ENCODE measurements at places on chromosomes 2 and 18.

DNA sequence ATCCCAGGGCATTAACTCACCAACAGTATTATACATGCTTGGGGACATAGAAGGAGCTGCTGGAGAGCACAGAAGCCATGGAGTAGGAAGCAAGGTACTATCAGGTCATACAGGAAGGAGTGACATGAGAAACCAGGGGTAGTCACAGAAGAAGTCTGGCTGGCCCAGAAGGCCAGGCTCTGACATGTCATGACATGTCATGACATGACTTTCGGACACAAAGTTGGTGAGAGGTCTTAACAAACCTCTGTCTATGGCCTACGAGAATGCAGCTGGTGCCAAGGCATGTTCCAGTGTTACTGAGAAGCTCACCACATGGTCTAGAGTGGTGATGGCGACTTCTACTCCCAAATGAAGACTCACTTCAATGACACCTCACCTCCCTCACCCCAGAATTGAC is 3.3 kb upstream of the CERS6 start:
- no peak for DNase-seq

DNA sequence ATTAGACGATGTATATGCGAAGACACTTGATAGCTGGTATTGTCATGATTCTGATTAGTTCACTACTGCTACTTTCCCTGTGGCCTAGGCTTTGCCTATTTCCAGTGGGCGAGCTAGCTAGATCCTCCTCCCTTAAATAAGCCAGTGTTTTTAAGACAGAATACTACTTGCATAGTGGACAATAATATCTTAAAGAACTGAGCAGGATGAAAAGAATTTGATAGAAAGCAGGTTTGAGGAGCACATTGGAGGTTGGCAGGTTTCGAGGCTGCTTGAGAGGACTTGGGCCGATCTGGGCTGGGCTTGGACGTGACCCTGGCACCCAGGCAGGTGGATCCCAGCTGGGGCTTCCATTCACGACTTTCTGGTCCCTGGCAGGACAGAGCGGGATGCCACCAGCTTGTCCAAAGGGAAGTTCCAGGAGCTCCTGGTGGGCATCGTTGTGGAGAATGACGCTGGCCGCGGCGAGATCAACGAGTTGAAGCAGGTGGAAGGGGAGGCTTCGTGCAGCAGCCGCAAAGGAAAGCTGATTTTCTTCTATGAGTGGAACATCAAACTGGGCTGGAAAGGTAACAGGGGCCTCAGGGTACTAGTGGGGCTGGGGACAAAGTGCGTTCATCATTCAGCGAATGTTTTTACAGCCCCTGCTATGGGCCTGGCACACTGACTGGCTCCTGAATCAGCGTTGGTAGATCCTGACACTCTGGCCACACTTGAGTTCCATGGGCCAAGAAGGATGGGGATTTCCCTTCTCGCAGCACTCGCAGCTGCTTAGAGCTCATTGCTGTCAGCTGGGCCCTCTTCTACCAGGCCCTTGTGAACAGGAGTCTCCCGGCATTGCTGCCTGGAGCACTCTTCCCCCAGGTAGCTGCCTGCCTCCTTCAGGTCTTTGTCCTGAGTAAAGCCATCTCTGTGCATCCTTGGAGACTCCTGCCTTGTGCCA is 16.9 kb downstream of the C2orf74 start:
- DNase-seq: no peak

- no peak for DNase-seq
Observed at GRCh38 chr2:159916511-159916910, 118.5 kb upstream of the CD302 start.

GRCh38 chr2:43462866-43463641 is 132.8 kb downstream of the THADA start:
- no peak for DNase-seq

DNA sequence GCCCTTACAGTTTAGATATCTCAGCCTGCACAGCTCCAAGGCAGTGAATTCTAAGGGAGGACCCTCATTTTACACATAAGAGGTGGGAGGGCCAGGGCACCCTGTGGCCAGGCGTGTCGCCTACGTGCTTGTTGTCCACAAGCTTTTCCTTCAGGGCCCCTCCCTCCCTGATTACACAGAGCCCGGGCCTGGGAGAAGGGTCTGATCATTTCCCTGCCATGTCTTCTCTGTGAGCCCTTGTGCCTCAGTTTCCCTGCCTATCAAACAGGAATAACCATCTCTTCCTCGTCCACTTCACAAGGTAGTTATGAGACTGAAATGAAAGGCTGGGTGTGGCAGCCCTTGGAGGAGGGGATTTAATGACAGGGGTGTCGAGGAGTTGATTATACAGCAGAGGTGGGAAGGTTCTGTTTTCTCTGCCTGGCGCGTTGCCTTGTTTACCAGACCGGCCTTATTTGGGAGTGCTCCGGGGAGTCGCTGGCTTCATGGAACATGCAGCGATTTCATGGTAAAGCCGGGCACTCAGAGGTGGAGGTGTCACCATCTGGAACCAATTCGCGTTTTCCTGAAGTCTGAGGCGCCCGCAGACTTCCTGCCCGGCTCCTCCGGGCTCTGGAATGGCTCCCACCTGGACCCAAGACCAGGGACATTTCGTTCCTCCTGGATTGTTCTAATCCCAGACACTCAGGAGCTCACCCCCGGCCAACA is 208.9 kb downstream of the KLHL29 start:
- no peak for DNase-seq

DNA sequence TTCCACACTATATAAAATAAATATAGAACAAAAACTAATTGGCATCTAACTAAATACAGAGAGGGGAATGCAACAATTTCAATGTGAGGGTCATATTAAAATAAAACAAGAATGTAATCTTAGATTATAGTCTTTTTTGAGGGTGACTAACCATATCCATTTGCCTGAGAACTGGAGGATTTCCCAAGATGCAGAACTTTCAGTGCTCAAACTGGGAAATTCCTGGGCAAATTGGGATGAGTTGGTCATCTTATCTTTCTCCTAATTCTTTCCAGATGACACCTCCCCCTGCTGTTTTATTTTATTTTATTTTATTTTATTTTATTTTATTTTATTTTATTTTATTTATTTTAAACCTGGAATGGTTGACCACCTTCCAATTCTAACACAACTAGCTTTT is 846.2 kb downstream of the SLC4A3 start:
- DNase-seq: no peak

DNA sequence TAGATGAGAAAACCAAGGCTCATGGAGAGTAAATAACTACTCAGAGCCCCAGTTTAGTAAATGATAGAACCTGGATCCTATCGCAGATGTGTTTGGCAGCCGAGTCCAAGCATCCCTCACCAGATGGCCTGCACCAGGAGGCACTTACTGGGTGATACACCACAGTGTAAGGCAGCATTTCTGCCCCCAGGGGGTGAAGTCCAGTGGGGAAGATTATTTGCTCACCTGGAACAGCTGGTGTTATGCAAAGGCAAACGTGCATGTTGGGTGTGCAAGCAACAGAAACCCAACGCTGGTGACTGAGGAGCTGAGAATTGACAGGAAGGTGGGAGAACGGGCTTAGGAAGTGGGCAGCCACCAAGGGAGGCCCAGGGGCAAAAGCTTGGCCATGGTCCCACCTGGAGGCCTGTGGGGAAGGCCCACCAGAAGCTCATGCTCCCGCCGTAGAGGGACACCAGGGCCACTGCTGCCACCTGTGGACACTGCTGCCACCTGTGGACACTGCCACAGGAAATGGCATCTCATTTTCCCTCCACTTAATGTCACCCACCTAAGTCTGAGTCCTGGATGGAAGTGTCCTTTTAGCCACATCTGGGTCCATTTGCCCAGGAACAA is 100.6 kb downstream of the TFCP2L1 start:
- DNase-seq: no peak

DNA sequence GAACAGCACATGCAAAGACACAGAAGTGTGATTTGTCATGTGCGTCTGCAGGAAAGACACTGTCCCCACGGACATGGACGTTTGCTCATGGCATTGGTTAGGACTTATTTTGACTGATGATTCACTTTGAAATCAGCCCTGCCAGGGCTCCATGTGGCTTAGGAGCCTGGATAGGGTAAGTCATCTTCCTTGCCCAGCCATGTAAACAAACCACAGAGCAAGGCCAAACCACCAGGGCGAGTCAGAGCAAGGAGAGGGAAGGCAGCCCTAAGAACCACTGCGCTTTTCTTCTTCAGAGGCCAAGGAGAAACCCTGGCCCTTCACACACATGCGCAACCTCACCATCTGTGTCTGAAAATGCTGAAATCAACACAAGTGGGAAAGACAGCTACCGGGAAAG is 88.8 kb downstream of the GFPT1 start:
- DNase-seq: no peak

GRCh38 chr2:120052597-120052996 is 39.7 kb downstream of the EPB41L5 start:
- no peak for DNase-seq

GRCh38 chr2:176652300-176653182 is 383.3 kb downstream of the MTX2 start:
- DNase-seq: no peak

GRCh38 chr2:75289771-75290170 is 90.5 kb upstream of the TACR1 start:
- DNase-seq: no peak

DNA sequence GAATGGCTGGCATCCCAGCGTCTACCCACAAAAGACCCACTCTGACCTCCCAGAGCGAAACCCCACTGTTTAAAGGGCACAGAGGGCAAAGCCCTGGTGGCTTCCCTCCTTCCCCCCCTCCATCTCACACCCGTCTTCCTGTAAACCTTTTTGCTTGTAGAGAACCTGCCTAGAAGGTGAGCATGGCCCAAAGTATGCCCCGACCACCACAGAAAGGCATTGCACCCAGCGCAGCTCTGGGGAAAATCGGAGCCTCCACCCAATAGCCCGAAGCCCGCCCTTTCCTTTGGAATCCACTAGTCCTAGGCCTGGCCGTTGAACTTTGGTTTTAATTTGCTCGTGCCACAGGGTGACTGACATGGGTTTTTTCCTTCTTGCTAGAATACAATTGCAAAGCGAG is 22.6 kb downstream of the DIPK1C start:
- no peak for DNase-seq

DNA sequence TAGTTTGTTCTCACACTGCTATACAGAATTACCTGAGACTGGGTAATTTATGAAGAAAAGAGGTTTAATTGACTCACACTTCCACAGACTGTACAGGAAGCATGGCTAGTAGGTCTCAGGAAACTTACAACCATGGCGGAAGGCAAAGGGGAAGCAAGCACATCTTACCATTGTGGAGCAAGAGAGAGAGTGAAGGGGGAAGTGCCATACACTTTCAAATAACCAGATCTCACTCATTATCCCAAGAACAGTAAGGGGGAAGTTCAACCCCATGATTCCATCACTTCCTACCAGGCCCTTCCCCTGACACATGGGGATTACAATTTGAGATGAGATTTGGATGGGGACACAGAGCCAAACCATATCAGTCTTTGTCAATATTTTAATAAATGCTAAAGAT is 5.0 kb upstream of the CRYGB start:
- no peak for DNase-seq

DNA sequence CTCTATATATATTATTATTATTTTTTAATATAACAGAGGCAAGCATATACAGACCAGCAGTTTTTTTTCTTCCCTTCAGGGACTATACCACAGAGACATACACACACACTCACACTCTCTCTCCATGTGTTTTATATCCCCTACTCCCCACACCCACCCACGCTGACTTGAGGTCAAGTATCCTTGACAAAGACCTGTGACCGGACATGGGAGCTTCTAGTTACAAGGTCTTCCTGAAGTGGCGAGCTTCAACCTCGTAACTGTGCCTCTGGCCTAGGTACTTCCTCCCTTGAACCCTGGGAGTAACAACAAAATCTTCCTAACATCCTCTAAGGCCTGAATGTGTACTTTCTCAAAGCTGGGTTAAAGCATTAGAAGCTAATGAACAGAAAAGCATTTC is 52.5 kb downstream of the POLR1A start:
- no peak for DNase-seq

DNA sequence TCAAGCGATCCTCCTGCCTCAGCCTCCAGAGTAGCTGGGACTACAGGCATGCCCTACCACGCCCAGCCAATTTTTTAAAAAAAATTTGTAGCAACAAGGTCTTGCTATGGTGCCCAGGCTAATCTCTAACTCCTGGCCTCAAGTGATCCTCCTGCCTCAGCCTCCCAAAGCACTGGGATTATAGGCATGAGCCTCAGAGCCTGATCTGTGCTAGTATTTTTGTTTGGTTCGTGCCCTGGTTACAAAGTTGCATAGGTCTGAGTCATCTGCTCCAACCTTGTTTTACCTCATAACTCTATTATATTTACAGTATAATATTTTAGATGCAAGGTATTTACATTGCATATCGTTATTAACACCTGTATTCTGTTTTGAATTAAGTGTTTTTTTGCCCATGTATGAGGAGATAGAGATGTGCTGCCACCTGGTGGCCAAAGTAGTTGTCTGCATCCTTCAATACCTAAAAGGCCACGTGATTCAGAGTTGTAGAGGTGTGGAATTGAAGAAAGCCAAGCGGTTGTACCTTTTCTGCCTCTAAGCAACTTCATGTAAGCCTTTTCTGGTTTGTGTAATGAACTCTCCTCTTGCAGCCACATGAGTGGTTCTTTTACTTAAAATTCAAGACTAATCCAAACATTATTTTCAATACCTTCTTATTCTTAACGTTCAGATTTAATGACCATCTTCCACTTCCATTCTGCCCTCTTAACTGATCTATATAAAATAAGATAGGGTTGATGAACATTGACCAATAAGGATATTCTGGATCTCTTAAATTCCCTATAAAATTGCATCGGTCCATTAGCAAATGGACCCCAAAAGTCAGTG is 19.9 kb upstream of the CABYR start:
- no peak for DNase-seq

DNA sequence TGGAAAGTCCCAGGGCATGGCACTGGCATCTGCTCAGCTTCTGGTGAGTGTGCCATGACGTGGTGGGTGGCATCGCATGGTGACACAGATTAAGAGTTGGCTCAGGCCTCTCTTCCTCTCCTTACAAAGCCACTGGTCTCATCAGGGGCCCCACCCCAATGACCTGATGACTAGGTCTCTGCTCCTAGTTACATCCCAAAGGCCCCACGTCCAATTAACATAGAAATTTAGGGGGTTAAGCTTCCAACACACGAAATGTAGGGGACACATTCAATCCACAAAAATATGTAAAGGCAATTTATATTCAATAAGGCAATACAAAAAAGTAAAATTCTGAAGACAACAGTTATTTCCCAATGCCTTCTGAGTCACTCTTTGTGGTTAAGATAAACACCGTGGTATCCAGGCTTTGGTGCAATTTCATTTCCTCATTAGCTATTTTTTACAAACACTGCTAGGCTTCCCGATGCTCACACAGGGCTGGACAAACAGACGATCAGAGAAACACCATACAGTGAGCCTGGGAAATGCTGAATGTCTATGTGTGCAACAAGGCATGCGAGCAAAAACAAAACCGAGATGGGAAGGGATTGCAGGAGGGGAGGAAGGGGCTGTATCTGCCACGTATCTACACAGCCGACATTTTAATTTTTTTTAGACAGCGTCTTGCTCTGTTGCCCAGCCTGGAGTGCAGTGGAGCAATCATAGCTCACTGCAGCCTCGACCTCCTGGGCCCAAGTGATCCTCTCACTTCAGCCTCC is 67.2 kb downstream of the MBP start:
- no peak for DNase-seq

- no peak for DNase-seq
Observed at GRCh38 chr2:23600346-23600745, 215.4 kb downstream of the KLHL29 start.

Data from cortex of kidney (tissue), 1 donor.